ENCODE measurements at places on chromosomes 5 and 9.

DNA sequence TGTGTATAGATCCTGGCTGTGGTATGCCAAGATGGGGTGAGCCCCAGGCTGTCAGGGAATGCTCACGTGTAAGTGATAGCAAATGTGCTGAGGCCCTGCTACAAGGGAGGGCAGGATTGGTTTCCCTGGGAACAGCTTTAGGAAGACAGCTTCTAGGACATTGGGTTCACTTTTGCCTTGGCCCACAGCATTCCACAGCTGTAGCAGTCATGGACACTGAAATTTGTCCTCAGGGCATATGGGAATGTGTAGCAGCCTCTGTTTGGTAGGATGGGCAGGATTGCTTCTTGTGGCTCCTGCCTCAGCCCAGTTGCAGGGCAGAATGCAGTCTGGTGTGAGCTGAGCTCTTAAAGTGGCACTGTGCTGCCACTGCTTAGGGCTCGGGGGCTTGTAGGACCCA is 1061.7 kb upstream of the WWC1 start:
- DNase-seq, result no peak

DNA sequence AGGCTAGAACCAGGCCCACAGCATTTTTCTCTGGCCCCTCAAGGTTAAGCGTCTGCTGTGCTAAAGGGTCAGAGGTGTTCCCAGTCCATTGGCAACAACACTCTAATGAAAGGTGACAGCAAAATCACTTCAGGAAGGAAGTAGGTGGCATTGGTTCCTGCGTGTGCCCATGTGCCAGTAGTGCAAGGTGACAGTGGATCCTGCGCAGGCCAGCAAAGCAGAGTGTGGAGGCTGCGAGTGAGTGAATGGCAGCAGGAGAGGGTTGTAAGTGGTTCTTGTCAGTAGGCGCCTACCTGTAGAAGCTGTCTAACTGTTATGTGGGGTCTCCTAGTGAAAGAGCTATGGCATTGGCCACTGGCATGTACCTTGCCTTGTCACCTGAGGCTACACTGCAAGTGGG is 898.2 kb upstream of the TYRP1 start:
- DNase-seq, result no peak

DNA sequence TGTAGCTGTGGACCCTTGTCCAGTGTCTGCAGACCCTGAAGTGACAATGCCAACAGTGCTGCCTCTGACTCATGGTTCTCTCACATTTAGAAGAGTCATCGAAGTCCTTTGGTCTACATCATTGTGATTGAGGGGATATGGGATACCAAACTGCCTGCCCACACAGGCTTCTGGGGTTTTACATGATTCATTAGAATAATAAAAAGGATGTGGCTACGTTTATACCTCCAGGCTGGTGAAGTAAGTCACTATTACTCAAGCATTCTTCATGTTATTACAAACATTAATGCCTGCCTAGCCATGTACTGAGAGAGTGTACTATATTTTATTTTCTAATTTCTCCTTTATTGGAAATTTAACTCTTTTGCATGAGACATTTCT is 365.7 kb downstream of the SPATA31D1 start:
- DNase-seq, result peak; percentile 80

DNA sequence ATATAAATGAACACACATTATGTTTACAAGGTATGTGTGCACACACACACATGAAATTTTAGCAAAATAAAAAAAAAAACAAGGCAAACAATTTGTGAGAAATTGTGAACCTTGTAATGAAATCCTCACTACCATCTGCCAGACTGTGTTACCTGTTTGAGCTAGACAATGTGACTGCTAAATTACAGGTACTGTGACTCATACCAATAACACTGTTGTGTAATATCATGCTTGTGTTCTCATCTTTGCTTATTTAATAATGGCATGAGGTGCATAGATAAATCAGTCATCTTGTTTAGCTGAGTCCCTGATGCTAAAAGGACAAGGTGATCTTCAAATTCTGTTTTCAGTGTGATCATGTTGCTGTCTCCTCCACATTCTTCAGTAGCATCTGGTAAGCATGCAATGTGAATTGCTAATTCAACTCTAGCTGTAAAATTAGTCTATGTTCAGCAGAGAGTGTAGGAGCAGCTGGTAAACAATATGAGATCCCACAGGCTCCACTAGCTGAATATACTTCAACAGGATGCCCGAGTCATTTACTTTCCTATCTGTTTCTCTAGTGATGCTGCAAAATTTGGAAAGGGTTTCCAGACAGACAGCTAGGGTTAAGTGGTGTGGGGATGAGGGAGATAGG is 966.3 kb upstream of the C9orf72 start:
- DNase-seq, result no peak

GRCh38 chr5:54325610-54326311 is 15.4 kb upstream of the ARL15 start:
- DNase-seq, result no peak

DNA sequence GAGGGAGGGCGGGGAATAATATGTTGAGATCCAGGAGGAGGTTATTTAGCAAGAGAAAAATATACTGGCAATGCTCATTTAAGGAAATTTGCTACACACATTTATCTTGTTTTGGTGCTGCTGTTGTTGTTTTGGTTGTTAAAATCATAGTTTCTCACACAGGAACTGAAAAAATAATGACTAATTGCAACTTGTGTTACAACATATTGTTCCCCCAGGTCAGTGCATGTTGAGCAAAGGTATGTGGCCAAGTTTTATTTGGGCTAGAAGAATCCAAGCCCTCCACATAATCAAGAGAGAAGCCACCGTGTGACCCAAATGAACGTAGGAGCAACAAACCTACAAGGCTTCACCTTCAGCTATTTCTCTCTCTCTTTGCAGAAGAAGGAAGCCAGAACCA is 220.3 kb upstream of the DAPK1 start:
- DNase-seq, result no peak

GRCh38 chr9:91412941-91413340 is 10.7 kb downstream of the NFIL3 start:
- no peak for DNase-seq

DNA sequence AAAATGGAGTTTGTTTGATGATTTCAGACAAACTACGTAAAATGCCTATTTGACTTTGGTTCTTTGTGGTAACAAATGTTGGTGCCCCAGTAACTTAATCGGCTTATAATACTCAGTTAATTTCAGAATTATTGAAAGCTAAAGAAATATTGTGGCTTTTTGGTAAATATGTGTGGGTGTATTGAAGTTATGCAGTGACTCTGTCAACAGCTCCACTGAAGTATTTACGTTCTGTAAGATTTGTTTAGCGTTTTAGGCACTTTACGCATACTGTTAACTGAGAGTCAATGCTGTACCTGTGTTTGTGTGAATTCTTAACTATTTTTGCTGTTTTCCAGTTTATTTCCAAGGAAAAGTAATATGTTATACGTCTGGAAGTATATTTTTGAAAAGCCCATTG is 2.2 kb downstream of the RAD23B start:
- no peak for DNase-seq

- DNase-seq, result no peak
Measured at GRCh38 chr5:20128343-20128742, 140.3 kb upstream of the CDH18 start.

- DNase-seq, result no peak
Measured at GRCh38 chr5:83475935-83476814, 4.6 kb downstream of the VCAN start.

DNA sequence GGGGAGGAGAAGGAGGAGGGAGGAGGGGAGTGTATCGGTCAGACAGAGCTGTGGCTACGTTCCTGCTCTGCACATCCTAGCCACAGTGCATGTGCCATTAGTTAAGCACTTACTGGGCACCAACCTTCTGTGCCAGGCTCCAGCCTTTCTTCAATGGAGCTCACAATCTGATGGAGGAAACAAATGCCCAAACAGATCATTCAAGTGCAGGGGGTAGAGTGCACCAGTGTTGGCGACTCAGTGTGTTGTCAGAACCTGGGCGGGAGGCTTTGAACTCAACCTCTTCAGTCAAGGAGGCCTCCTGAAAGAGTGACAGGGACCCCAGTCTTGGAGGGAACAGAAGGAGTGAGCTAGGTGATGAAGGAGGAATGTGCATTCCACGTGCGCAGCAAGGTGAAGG is 51.9 kb upstream of the SHB start:
- DNase-seq, result no peak

- DNase-seq, result no peak
Measured at GRCh38 chr5:103472265-103472664, 90.3 kb downstream of the NUDT12 start.

GRCh38 chr9:69158471-69158870 is 15.6 kb upstream of the TJP2 start:
- DNase-seq, result no peak

DNA sequence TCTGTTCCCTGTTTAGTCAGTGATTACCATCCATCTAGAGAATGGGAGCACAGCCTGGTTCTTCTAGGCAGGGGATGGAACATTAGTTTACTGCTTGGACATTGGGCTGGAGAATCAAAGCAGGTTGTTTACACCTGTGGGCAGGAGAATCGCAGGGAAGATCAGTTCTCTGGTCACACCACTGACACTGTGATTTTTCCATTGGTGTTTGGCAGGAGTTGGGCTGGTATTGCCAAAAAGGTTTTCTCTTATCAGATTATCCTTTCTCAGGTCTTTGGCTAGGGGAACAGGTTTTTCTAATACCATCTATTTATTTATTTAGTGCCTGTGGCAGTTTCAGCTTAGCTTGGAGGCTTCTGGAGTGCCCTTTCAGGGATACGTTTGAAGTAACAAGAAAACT is 219.3 kb upstream of the GRIN3A start:
- no peak for DNase-seq

GRCh38 chr5:77643654-77644370 is 5.3 kb upstream of the OTP start:
- no peak for DNase-seq

DNA sequence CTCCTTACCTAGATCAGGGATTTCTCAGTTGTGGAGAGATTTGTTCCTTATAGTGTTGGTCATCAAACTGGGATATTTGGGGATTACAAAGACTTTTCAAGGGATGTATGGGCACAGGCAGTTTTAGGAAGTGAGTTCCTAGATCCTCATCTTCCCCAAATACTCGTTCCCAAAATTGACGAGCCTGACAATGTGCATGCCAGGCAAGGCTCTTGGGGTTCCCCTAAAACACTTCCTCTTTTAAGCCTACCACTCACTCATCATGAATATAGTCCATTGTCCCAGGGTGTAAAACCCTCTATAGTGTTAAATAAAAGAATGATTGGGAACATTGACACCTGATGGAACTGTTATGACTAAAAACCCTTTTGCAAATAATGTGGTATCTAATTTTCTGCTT is 26.4 kb downstream of the PDCD1LG2 start:
- no peak for DNase-seq

DNA sequence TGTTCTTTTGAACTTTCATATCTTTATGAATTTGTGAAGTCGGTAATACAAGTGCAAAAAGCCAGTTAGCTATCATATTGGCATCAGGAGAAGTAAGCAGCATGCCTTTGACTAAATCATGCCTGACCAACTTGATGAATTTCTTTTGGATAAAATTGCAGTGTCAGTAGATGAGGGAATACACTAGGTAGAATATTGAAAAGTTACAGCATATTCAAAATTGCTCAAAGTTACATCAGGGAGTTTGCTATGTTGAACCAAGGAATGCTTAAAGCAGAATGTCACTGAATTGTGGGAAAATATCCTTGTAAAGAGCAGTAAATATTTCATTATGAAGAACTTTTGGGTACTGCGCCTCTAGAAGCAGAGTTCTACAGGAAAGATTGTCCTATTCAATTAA is 87.1 kb upstream of the TLX3 start:
- DNase-seq, result no peak

- DNase-seq, result no peak
Measured at GRCh38 chr5:72508241-72509170, 1.3 kb upstream of the ZNF366 start.

GRCh38 chr9:131043087-131043486 is 34.1 kb downstream of the LAMC3 start:
- no peak for DNase-seq

DNA sequence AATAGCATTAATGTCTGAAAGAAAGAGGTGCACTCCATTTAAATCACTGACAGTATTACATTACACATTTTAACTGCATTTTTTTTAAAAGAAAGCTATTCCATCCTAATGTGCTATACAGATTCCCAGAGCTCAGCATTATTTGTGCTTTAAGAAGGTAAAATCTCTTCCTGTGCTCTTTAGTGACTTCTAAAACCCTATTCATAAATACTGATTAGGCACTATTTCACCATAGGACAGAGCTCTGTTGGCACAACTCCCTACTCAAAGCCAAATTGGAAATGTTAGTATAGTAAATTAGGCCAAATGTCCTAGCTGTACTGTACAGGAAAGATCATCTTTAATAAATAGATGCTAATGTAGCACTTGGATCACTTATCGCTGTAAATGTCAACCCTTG is 262.5 kb downstream of the TUSC1 start:
- DNase-seq, result no peak

DNA sequence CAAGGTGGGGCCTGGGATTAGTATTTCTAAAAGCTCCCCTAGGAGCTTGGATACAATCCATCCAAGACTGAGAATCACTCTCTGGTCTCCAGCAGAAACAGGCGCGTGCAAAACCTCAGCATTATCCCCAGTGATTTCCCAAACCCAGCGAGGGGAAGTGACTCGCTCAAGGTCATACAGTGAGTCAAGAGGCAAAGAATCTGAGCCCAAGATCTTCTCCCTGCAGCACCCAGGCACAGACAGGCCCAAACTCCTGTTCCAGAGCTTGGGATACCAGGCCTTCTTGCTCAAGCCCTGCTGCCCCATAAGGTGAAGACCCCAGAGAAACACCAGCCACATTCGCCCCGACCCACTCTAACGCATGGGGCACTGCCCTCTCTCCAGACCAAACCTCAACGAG is 33.2 kb downstream of the SHB start:
- DNase-seq, result no peak

- DNase-seq, result no peak
Measured at GRCh38 chr5:72662936-72663335, 153.5 kb upstream of the TNPO1 start.

- DNase-seq, result no peak
Measured at GRCh38 chr9:1929722-1930244, 85.4 kb upstream of the SMARCA2 start.

DNA sequence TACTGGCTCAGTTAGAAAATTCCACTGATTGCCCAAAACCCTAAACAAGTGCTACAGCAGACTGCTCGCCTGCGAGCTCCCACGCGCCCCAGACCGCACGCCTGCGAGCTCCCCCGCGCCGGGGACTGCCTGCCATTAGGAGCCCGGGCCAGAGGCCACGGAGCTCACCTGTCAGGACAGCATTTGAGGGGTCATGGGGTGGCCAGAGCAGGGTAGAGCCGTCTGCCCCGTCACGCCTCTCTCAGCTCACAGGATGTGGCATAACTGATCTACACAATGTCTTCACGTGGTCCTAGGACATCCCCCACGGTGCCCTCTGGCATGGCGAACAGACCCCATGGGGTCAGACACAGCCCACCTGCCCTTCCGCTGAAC is 29.1 kb upstream of the LRRC14B start:
- no peak for DNase-seq

DNA sequence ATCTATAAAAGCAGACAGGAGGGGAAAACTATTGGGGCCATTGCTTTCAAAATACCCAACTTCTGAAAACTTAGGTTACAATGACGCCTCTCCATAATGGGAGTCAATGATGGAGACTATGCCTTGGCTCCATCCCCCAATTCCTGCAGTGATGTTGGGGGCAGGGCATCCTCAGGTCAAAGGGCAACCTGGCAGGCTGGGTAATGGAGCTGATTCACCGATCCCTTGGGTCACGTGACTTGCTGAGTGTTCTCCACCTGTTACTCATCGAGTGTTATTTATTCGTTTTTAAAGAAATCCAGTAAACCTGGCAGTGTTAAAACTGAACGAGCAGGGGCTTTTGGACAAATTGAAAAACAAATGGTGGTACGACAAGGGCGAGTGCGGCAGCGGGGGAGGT is 244.4 kb downstream of the FAM114A2 start:
- DNase-seq, result no peak

- no peak for DNase-seq
Measured at GRCh38 chr5:5979377-5979760, 399.0 kb downstream of the MED10 start.

GRCh38 chr5:68932830-68933434 is 160.9 kb upstream of the SLC30A5 start:
- DNase-seq, result no peak

All from AG04449 (cell line).